ENCODE measurements at places on chromosomes 12 and 14.

DNA sequence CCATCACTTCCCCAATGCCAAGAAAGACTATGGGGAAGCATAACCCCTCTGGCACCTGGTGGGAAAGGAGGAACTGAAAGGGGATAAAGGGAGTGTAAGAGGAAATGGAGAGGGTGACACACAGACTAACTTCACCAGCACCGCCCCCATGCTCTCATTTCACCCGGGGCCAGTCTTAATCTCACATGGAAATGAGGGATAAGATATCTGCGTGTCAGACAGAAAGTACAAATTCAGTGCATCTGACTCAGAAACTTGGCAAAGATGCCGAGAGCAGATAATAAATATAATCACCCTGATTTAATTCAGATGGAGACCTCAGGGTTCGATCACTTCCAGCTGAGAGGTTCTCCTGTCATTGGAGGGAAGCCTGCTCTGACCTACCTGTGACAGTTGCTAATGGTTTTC is 191.6 kb downstream of the DUSP6 start:
- DNase-seq = no peak

DNA sequence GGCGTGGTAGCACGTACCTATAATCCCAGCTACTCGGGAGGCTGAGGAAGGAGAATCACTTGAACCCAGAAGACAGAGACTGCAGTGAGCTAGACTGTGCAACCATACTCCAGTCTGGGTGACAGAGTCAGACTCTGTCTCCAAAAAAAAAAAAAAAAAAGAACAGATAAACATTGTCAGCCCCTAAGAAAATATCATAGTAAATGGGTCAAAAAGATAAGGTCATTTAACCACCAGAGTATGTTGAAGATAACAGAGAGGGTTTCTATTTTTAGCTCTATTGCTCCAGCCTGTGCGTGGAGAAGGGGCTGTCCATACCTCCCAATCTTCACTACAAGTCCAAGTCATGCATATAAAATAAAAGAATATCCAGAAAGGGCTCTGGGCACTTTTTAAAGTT is 15.4 kb downstream of the LGMN start:
- no peak for DNase-seq

DNA sequence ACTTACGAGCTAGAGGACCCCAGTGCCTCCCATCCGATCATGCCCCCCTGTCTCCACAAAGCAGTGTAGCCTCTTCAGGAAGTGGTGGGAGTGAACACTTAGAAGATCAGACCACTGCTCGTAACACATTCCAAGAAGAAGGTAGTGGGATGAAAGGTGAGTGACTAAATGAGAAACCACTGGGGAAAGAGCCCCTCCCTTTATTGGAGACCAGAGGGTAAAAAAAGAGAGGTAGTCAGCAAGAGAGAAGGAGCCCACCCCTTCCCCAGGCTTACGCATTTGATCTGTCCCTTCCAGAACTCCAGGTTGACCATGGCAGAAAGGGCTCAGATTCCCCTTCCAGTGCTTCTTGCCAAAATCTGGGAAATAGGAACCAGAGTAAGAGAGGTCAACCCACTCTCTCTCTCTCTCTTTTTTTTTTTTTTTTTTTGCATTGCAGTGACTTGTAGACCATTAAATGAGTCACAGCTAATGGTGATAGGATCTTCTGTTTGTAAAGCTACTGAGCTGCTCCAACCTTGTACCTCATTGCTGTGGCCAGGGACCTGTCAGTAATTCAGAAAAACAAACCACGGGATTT is 165.4 kb downstream of the GCH1 start:
- no peak for DNase-seq

DNA sequence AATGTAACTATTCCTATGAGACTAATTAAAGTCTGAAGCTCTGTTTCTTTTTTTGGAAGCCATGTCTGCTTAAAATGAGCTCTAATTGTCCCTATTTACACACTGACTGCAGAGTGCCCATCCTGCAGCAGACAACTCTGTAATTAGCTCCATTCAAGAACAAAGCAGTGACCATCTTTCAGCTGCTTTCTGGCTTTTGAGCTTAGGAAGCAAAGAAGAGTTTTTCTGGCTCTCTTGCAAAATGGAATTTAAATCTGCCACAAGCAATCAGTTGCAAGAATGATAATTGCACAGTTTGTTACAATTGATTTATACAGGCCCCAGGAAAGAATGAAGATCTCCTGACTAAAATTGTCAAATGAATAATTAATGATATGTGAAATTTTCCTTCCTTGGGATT is 83.4 kb downstream of the GAS2L3 start:
- no peak for DNase-seq

GRCh38 chr12:23169696-23170013 is 544.7 kb downstream of the ETNK1 start:
- DNase-seq = no peak

DNA sequence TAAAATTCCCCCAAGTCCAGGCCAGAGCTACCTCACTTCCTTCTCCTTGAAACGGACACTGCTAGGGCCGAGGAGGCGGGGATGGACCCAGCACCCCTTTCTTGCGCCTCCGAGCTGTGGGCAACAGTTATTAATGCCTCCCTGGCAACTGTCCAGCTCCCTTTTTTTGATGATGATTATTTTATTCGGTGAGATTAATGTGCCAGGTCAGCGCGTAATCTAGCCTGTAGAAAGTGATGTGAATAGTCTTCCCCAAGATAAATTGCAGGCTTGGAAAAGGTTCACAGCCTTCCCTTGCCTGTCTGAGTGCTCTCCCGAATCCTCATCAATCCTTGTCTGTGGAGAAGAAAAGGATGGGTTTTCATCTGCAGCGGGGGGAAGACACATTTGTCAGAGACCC is 54.3 kb downstream of the RNFT2 start:
- no peak for DNase-seq

GRCh38 chr14:64880221-64881121 is 764 bp upstream of the SPTB start:
- DNase-seq = no peak

DNA sequence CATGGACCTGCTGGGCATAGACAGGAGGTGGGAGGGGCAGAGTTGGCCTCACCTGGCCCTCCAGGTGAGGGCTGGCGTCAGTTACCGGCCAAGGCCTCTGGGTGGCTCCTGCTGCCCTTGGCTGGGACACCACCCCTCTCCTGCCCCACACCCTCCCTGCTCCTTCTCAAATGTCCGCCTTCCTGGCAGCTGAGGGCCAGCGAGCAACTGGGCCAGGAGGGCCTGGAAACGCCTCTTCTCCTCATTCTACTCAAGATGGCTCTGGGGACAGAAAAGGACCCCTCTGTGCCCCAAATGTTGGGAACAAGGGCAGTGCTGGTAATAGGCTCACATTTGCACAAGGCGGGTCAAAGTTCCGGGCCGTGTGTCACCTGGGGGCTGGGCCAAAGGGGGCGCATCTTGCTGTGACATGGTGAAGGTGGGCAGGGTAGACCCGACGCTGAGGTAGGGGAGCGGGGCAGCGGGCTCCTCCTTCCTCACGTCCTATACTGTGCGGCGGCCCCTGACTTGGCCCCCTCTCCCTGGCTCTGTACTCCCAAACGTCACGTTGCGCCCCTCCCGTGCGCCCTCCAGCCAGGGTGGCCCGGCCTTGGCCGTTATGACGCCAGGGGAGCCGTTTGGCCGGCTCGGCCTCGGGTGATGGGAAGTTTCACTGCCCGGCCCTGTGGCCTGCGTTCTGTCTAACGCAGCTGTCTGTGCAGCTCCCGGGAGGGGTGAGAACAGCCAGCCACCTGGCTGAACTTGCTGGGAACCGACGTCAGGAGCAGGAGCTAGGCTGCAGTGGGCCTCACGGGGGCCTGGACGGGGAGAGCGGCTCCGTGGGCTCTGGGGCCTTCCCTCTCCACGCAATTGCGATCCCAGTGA is 18.0 kb upstream of the DLK1 start:
- DNase-seq = no peak

DNA sequence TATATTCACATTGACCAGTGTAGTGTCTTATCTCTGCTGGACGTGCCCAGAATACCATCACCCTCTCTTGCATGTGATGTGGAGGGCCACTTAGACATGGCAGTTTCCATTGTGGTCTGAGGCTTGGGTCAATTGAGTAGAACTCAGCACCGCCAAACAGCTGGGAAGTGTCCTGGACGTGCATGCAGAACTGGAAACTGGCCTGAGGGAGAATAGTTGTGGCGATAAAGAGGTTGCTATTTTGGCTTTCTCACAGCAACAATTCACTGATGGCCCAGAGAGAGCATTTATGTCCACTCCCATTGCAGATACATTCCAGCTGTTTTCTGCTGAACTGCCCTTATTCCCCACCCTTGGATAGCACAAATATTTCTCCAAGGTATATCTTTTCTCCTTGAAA is 210.1 kb upstream of the DAAM1 start:
- no peak for DNase-seq

Measured in activated CD8-positive, alpha-beta memory T cell treated with anti-CD3 and anti-CD28 coated beads for 1 hour (primary cell).